ENCODE measurements at places on chromosomes 1 and 21. TPM values are rescaled to one million over a fixed set of nuclear protein-coding genes. Genes with fewer than 3 reads are reported as not detected.

DNA sequence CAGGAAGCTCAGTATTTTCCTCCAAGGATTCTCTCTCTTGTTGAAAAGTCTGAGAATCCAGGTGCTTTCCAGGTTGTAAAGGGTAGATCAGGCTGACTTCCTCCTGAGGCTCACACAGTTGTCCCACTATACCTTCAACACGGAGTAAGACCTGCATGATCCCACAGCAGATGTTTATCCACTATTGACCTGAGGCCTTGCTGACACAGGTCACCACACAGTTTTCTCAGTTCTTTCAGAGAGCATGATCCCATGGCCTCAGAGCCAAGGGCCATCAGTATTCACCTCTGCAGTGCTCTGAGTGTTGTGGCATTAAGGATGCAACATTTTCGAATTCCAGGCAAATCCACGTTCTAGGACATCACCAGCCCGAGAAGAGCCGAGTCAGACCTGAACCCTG, 60.5 kb upstream of the ABCD3 start:
- peaks cover 3% of the 10 kb centered on the region for H3K27me3 ChIP-seq
- no peak overlapping the region for H3K27ac ChIP-seq
- no peak overlapping the region for H3K4me3 ChIP-seq
- no peak for DNase-seq

- H3K4me1 ChIP-seq: peaks cover 4% of the 10 kb centered on the region
- no peak overlapping the region for H3K27ac ChIP-seq
- H3K4me3 ChIP-seq: no peak overlapping the region
Observed at GRCh38 chr1:217907504-217907903, 276.4 kb downstream of the SPATA17 start.

DNA sequence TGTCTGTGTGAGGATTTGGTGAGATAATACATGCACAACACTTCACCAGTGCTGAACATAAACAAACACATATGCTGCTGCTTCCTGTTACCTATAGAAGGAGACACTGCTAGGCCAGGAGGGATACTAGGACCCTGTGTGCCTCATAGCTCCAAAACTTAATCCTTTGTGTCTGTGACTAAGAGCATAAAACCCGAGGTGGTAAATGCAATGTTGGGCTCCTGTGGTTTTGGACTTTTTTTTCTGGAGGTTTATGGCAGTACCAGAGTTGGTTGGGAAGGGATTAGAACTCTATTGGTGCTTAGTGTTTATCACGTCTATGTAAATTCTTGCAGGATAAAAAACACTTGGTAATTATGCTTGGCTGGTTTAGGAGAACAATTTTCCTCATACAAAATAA, 122.9 kb downstream of the NUF2 start:
- no peak overlapping the region for H3K4me3 ChIP-seq
- DNase-seq: no peak
- H3K36me3 ChIP-seq: no peaks in the 10 kb centered on the region
- peaks cover 29% of the 10 kb centered on the region for H3K4me1 ChIP-seq
- H3K27ac ChIP-seq: no peak overlapping the region

DNA sequence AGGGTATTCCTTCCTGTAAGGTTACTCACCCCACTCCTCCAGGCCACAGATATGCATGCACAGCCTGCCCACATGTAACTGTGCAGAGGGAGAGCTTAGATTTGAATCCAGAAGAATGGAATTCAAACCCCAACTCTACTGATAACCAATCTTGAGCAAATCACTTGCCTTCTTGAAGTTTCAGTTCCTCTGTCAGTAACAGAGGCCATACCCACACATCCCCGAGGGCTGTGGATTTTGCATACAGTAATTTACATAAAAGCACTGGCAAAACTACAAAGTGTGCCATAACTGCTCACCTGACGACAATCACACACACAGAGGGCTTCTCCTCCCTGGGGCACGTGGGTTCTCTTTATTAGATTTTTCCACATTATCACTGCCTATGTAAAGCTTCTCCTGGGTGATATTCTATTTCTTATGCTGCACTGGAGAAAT, 18.6 kb downstream of the CD247 start:
- H3K4me3 ChIP-seq: no peak overlapping the region
- H3K36me3 ChIP-seq: no peaks in the 10 kb centered on the region
- DNase-seq: no peak

GRCh38 chr1:225809842-225810578, at the start of gene EPHX1:
TSS of gene EPHX1 (plus strand) at chr1:225810124. CDS start at chr1:225828730, 18,606 bp downstream.
- H3K4me3 ChIP-seq: peak within 1 kb of the TSS; percentile 95
- peak; percentile 91 for DNase-seq
- peak within 1 kb of the TSS; percentile 97 for H3K27ac ChIP-seq

GRCh38 chr1:221718381-221719277, 23.3 kb downstream of the DUSP10 start:
- H3K36me3 ChIP-seq: peaks cover 9% of the 10 kb centered on the region
- H3K4me3 ChIP-seq: no peak overlapping the region
- H3K4me1 ChIP-seq: peaks cover 34% of the 10 kb centered on the region
- no peak for DNase-seq
- H3K27ac ChIP-seq: no peak overlapping the region

DNA sequence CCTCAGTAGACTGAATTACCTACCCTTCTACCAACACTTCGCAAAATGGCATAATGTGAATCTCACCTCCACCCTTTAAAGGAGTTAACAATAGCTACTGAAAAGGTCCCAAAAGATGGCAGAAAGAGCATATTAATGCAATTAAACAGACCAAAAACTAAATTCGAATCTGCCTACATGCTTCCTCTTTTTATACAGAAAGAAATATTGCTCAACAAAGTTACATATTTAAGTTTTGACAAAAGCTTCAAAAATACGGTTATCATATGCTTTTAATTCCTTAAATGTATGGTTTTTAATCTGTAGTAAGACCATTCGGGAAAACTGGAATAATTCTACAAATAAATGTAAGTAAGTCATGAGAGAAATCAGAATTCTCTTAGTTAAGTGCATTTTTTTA, 2.2 kb downstream of the APP start:
- peaks cover 21% of the 10 kb centered on the region for H3K27me3 ChIP-seq
- no peak for DNase-seq
- peak overlapping the region; percentile 70 for H3K27ac ChIP-seq

GRCh38 chr1:43934101-43934985, 742 bp downstream of the ARTN start:
- peak; percentile 83 for DNase-seq
- H3K36me3 ChIP-seq: peaks cover 7% of the 10 kb centered on the region
- H3K27ac ChIP-seq: no peak overlapping the region

- H3K4me3 ChIP-seq: no peak overlapping the region
- no peaks in the 10 kb centered on the region for H3K27me3 ChIP-seq
- H3K36me3 ChIP-seq: no peaks in the 10 kb centered on the region
- no peak overlapping the region for H3K27ac ChIP-seq
- H3K4me1 ChIP-seq: no peaks in the 10 kb centered on the region
Observed at GRCh38 chr1:79827446-79827845, 820.9 kb upstream of the ADGRL4 start.

Gene LIPI
- not detected for total RNA-seq

Gene PRAMEF4
- total RNA-seq: not detected

Gene BRWD1
- total RNA-seq: 64.6 TPM

Gene VSIG8
- total RNA-seq: not detected

Gene ANGPTL3
- total RNA-seq: not detected

Gene PRR9
- total RNA-seq: not detected

Gene EDN2
- total RNA-seq: not detected

Gene IL10
- not detected for total RNA-seq

Gene BSND
- not detected for total RNA-seq
